ENCODE measurements at places on chromosomes 5 and 9.

GRCh38 chr9:29213417-29214153, 1640.3 kb upstream of the C9orf72 start:
- no peak for DNase-seq

- peak; percentile 92 for DNase-seq
These were observed 39.0 kb downstream of the ERGIC1 start for GRCh38 chr5:172872997-172873491.

GRCh38 chr9:89495824-89496560, 1.9 kb downstream of the SEMA4D start:
- no peak for DNase-seq

- no peak for DNase-seq
These were observed 21.7 kb downstream of the FAM78A start for GRCh38 chr9:131254626-131255025.

DNA sequence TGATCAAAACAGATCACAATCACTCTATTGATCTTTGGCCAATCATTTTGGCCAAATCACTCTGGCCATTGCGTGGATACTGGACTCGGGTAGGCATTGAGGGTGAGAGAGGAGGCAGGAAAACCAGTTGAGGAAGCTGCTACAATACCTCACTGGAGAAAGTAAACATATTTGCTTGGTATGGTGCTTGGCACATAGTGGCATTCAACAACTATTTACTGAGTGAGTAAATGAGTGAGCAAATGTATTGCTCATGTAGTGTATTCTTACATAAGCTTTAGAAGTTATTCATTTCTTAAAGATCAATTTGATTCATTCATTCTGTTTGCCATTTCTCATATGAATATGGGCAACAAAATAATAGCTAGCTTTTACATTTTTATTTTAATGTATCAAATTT, 4.0 kb upstream of the DEPDC1B start:
- DNase-seq = no peak

- no peak for DNase-seq
These were observed 180.6 kb downstream of the COMMD10 start for GRCh38 chr5:116265471-116265870.

DNA sequence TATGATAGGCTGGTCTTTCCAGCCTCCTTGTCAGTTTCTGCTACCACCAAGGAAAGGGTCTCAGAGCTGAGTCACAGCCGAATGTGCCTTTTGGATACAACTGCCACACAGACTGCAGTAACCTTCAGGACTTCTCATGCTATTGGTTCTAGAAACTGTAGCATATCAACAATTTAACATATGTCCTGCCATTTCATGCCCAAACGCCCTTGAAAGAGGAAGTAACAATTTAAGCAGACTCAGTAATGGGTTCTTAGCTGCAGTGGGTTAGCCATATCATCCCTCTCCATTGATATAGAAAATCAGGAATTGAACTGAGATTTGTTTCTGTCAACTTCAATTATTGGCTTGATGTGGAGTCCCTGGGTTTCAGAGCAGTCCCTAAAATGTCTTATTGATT, 4.1 kb upstream of the CLK4 start:
- no peak for DNase-seq

- DNase-seq = no peak
These were observed 66.4 kb downstream of the IL31RA start for GRCh38 chr5:55917402-55918086.

GRCh38 chr5:148397968-148398595, 14.3 kb downstream of the FBXO38 start:
- no peak for DNase-seq

DNA sequence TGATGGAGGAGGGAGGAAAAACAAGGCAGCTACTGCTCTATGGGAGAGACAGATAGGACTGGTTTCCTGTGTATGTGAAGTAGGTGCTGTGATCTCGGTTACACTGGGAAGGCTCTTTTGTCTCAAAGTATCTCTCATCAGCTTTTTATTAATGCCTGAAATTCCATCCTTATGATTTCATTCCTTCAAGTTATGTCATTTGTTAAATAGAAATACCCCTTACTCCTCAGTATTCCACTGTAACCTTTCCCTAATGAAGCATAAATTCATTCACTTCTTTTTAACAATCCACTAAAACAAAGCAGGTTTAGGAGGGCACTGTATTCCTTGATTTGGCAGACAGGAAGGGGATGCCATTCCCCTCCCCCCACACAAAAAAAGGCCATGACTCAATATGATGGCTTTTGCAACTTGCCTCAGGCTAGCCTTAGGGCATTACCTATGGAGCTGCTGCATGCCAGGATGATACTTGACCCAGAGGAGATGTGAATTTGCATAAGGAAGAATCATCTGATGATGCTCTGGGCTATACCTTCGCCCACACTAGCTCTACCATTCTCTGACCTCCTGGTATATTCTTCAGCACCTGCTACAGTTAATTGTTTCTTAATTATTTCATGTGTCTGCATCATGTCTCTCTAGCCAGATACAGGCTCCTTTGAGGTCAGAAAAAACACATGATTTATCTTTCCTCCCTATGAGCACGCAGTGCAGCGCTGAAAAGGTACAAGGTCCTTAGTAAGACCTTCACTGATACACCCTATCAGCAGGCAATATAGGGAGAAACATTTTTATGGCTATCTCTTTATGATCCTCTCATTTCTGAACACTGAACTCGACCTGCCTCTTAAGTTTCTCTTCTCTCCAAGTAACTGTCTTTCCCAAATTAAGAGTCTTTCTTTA, 26.3 kb downstream of the NR3C1 start:
- peak; percentile 26 for DNase-seq

DNA sequence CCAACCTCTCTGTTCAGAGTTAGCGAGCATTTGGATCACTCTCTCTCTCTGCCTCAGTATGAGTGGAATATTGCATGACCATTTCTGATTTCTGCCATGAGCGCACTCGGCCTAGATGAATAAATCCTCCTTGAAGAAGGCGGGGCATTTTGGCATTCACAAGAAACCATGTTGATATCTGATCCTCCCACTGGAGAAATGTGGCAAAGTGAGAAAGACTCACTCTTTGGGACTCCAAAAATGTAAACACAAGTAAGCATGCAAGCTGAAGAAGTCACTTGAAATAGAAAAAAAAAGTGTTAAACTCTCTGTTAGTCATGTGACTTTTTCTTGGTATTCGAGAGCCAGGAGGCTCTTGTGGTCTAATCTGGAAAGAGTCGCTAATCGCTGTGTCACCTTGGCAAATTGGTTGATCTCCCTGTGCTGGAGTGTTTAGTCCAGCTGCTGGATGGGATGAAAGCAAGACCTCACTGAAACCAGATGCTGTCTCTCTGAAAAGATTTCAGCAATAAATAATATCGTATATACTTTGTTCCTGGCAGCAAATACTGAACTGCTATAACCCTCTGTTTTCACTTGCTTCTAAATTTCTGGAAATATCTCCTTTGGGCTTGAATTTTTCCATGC, 95.5 kb downstream of the GHR start:
- no peak for DNase-seq

- no peak for DNase-seq
These were observed 628.7 kb upstream of the ZNF608 start for GRCh38 chr5:125375143-125375542.

GRCh38 chr9:6184749-6185645, 30.6 kb upstream of the IL33 start:
- no peak for DNase-seq

DNA sequence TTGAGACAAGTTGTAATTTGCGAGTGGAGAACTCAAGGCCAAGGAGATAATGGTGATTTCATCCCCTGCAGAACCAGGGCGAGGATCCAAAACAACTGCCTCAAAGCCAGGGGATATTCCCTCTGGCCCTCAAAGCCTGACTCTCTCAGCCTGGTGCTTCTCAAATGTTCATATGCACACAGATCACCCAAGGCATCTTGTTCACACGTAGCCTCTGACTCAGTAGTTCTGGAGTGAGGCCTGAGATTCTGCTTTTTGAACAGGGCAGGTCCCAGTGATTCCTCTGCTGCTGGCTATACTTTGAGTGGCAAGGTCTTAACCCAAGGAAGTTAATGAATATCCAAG, 30.2 kb upstream of the WWC1 start:
- no peak for DNase-seq

DNA sequence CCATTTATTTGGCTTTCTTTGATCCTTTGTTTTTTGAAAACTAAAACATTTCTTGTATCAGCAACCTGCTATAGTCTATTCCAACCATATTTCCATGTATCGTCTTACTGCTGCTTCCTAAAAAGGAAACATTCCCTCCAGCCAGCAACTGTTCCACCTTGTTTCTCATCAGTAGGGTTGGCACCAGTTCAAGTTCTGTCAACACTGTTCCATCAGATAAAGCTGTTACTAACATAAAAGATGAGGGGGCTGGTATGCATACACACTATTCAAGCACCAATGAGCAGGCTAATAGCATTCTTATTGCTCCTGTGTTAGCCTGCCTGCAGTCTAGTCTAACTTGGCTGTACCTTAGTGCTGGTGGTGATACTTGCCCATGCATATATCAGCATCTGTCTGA, 178.3 kb downstream of the CWC27 start:
- DNase-seq = no peak

DNA sequence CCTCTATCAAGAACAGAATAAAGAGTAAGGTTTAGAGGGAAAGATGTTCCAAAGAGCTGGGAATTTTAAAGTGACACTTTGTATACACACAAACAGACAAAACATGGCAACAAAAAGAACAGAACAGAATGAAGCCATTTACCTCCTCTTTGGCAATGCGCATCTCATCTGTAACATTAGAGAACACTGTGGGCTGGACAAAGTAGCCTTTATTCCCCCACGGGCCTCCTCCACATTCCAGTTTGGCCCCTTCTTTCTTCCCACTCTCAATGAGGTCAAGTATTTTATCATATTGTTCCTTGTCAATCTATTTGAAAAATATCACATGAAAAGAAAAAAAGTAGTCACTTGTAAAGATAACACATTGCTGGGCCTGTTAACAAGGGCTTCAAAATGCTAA, 41.0 kb downstream of the ALDH1A1 start:
- DNase-seq = no peak

- no peak for DNase-seq
These were observed 37.9 kb downstream of the LNPEP start for GRCh38 chr5:96973532-96974401.

GRCh38 chr9:73007966-73008672, 55.3 kb upstream of the ALDH1A1 start:
- DNase-seq = no peak

GRCh38 chr5:464446-464842, 21.5 kb downstream of the EXOC3 start:
- DNase-seq = no peak

- no peak for DNase-seq
These were observed 361.0 kb downstream of the NFIB start for GRCh38 chr9:13952906-13953305.

GRCh38 chr9:36401164-36401740, 1.2 kb upstream of the RNF38 start:
- peak; percentile 68 for DNase-seq

GRCh38 chr9:68871236-68871635, 142.7 kb downstream of the PRKACG start:
- DNase-seq = no peak

- no peak for DNase-seq
These were observed 1.2 kb downstream of the SLC31A2 start for GRCh38 chr9:113151696-113152630.

DNA sequence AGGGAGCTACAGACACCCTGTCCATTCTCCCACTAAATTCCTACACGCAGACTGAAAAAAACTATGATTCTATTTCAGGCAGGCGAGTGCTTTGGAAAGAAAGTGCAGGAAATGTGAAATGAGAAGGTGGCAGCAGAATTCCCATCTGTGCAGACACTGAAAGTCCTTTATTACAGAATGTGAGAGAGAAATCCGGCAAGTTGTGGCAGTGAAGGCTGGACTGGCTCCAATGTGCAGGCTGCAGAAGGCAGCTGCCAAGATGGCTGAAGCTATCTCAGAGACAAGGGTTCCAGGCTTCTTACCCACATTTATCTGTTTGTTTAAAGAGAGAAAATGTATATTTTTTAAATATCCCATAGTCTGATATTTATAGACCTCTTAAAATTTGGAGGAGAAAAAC, 161.8 kb upstream of the VLDLR start:
- DNase-seq = no peak

DNA sequence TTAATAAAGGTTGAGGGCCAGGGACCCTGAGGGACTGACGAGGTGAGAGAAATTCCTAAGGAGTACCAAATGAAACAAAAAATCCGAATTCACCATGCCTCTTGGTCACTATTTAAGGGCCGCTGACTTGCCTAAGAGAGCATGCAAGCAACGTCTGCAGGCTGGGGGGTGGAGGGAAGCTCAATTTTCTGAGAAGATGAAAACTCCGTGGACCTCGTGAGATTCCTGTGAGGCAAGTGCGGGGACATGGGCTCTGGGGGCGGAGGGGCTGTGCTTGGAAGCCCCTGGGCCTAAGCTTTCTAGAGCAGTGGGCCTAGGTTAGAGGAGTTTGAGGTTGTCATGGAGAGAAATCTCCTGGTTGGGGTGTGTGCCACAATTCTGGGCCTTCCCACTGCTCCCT, 27.5 kb downstream of the NTRK2 start:
- no peak for DNase-seq

- DNase-seq = peak; percentile 57
These were observed 51.9 kb downstream of the TGFBI start for GRCh38 chr5:136080483-136081216.

- DNase-seq = no peak
These were observed 721.5 kb upstream of the CTNND2 start for GRCh38 chr5:12625667-12626263.

DNA sequence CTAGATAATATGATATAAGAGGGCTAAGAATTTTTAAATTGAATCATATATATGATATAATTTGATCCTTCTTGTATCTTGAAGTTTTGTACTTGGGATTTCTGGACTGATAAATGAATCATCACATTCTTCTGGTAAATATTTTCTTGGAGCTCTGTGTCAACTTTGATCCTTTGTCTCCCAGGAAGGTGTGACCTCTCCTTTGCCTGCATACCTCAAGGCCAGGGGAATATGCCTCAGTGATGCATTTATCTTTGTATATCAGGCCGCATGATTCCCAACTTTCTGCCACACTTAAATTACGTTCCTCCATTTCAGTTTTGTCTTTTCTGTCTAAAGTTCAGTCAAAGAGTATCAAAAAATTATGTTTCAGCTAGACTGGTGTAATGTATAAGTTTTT, 101.2 kb downstream of the NLN start:
- DNase-seq = no peak

GRCh38 chr9:91006046-91006445, 204.4 kb downstream of the SYK start:
- no peak for DNase-seq

DNA sequence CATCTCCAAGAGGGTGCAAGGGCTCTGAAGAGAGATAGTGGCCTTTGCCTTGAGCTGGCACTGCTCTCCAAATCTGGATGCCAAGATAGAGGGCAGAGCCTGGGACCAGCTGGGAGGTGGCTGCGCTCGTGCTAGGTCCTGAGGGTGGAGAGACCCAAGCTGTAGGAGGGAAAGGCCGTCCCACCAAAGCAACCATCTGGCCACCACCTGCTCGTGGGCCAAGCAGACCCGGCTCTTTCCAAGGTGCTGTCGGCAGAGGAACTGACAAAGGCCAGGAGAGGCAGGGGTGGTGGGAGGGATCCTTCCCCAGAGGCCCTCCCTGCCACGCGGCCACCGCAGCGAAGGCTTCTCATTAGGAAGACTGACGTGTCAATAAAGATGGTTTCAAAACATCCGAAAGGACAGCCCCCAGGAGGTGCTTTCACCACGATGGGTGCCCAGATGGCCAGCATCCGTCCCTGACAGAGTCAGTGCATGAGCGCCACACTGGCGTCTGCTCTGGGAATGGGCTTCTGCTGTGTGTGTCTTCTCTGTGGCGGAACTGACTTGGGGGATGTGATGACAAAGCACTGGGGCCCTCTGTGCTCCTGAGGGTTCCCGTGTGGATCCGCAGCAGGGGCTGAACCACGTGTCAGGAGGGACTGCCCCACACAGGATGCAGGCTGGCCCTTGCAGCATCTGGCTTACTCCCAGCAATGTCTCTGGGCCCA, 213.5 kb downstream of the FANCC start:
- DNase-seq = no peak

All from kidney capillary endothelial cell (primary cell).